ENCODE measurements at places on chromosomes 13 and 19.

DNA sequence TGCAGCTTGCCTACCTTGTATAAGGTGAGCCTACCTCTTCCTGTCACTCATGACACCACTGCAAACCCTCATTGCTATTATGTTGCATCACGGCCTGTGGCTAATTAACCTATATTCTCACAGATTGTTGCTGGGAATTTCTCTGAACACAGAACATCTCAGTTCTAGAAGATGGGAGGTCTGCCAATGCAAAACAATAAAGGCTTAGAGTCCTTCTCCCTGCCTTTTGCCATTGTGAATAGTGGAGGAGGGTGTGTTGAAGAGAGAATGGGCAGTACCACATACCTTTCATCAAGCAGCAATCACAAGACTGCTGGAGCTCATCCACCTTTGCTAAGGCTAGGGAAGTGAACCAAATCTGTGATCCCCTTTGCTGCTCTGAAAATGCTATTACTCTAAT lies 34.4 kb downstream of the WDFY2 start:
- DNase-seq = no peak

- no peak for DNase-seq
Measured at GRCh38 chr13:99307247-99307646, at the start of gene GPR183. GPR183 (minus strand) TSS chr13:99307399; CDS start chr13:99296145, 11,254 bp downstream.

DNA sequence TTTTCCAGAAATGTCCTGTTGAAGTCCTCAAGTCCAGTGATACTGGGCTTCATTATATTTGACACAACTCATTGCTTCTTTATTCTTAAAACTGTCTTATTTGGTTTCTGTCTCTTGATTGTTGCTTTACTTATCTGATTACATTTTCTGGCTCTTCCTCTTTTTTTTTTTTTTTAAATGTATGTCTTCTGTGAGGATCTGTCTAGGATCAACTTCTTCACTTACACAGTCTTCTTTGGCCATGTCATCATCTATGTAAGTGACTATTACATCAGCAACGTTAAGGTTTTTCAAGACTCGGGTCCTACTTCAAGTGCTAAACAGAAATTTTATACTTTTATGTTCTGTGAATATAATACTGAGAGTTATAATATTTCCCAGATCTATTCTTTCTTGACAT lies 162.1 kb downstream of the PDS5B start:
- DNase-seq = no peak

DNA sequence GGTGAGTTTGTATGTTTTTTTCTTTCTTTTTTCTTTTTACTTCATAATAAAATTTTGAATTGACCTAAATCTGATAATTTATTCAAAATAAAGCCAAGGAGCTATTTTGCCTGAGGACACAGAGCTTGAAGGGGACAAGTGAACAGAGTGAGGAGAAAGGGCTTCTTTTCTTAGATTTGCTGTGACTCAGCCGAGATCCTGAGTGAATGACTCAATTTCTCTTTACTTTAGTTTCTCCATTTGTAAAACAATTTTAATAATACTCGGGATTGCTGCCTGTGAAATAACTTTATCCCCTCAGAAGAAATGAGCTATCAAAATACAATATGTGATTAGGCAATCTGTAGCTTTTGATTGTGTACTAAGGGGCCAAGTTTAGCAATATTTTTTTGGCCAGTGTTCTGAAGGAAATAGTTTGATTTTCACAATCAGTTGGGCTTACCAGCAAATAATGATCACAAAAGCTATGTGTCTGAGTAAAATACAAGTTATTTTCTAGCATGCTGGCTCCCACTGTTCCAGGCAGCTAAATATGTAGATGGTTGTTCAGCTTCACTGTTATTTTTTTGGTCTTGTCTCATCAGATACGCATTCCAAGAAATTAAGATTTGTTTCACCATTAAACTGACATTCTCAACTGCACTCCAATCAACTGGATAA lies 437.5 kb downstream of the FGF9 start:
- DNase-seq = no peak

All from stimulated activated CD8-positive, alpha-beta memory T cell treated with anti-CD3 and anti-CD28 coated beads, Interleukin-2, amount 100 ng/mL, for 48 hours (primary cell).